ENCODE measurements at places on chromosomes 11 and 22.

DNA sequence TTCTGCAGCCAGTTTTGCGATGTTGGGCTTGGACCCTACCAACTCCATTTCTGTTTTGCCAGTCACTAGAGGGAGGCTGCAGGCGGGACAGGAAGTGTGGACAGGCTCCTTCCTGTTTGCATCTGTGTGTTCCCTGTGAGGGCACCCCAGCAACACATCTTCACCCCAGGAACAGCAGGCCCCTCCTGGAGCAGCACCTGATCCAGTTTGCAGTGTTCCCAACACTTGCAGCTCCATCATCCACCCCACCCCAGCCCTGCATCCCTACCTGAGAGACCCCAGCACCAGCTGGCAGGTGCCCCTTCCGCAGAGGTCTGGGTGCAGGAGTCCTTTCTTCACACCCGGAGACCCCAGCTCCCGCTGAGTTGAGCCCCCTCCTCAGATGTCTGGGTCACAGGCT is 7.4 kb upstream of the VSIG10L2 start:
- no peak for DNase-seq

DNA sequence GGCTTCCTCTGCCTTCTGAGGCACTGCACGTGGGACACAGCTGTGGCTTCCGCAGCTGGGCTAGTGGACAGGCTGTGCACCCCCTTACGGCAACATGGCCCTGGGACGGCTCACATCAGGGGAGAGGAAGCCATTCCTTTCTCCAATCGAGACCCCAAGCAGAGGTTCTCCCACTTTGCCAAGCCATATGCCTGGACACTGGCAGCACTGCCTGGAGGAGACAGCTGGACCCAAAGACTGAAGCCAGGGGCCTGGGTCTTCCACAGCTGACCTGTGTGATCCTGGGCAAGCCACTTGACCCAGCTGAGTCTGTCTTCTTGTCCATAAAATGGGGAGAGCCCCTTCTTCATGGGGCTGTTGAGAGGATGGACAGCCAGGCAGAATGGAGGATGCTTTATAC is 65.4 kb downstream of the SHISAL1 start:
- DNase-seq = no peak

DNA sequence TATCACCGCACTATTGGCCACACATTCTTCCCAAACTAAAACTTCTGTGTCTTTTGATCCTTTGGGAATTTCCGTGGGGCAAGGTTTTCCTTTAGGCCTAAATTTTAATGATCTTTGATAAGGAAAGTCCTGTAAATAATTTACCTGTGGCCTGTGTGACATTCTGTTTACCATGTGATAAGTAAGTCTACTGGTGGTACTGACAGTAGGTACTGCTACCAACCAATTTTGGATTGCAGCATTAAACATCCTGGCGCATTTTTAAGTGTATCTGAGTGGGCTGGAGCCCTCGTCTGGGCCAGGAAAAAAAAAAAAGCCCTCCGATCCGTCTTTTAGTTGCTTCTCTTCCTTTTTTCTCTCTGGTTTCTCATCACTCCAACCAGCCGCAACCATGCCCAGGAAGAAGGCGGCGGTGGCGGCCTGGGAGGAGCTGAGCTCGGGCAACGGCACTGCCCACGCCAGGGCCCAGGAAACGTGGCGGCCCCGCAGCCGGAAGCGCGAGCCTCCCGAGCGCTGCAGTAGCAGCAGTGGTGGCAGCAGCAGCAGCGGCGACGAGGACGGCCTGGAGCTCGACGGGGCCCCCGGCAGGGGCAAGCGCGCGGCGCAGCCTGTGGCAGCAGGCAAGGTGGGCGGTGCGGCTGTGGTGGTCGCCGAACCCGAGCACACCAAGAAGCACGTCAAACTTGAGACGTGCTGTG is 33.6 kb downstream of the ASRGL1 start:
- no peak for DNase-seq

- DNase-seq = no peak
These were observed 7.4 kb upstream of the CXCR5 start for GRCh38 chr11:118876286-118876685.

GRCh38 chr11:79331203-79331901 is 109.5 kb downstream of the TENM4 start:
- DNase-seq = no peak

GRCh38 chr11:8789864-8790263 is 107.3 kb downstream of the RPL27A start:
- no peak for DNase-seq

DNA sequence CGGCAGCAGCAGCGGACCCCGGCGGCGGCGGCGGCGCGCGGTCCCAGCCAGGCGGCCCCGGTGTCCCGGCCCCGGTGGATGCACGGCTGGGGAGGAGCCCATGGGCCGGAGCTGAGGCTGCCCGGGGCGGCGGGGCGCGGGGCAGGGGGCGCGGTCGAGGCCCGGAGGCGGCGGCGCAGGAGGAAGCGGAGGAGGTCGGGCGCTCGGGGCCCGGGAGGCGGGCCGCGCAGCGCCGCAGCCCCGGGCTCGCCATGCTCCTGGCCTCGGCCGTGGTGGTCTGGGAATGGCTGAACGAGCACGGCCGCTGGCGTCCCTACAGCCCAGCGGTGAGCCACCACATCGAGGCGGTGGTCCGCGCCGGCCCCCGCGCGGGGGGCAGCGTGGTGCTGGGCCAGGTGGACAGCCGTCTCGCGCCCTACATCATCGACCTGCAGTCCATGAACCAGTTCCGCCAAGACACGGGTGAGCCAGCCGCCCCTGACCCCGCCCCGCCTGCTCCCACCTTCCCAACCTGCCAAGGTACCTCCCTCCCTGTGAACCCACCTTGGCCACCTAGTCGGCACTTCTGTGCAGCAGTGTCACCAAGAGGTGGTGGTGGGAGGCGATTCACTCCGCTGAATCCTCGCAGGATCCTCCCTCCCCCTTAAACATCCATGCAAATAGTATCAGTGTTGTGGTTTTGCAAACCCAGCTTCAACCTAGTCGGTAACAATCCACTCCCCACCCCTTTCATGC is 580 bp downstream of the DTX4 start:
- DNase-seq = no peak

DNA sequence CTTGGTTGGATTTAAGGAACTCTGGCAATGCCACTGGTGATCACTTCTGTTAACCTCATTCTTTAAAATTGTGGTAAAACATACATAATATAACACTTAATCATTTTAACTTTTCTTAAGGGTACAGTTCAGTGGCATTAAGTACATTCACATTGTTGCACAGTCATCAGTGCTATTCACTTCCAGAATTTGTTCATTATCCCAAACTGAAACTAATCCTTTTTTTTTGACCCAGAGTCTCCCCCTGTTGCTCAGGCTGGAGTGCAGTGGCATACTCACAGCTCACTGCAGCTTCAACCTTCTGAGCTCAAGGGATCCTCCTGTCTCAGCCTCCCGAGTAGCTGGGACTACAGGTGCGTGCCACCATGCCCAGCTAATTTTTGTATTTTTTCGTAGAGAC is 10.6 kb downstream of the ELF5 start:
- DNase-seq = no peak

GRCh38 chr22:30763815-30764673 is 69.4 kb downstream of the OSBP2 start:
- peak; percentile 81 for DNase-seq

- no peak for DNase-seq
These were observed 56.0 kb downstream of the JAM3 start for GRCh38 chr11:134124660-134125451.

- no peak for DNase-seq
These were observed 1.7 kb upstream of the BID start for GRCh38 chr22:17775781-17776465.

- no peak for DNase-seq
These were observed 83.5 kb downstream of the C22orf31 start for GRCh38 chr22:28978158-28978557.

- DNase-seq = no peak
These were observed 150.2 kb upstream of the POU2AF2 start for GRCh38 chr11:111095327-111095726.

- DNase-seq = no peak
These were observed 26.7 kb downstream of the INTS4 start for GRCh38 chr11:77967753-77968152.

GRCh38 chr11:9774591-9775397 is 110.9 kb downstream of the SWAP70 start:
- DNase-seq = no peak

DNA sequence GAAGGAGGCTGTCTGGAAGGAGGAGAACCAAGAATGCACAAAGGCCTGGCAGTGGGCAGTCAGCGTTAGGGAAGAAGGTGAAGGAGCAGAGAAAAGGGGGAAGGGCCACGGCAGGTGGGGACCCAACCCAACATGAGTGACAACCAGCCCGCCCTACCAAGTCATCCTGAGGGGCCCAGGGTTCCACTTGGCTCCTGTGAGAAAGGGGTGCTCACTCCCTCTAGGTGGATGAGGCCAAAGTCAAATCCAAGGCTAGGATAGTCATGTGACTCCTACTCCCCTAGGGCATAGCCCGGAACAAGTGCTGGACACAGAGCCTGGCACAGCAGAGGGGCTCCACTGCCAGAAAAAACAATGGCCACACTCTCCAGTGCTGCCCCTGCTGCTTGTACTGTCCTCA is 2.2 kb upstream of the DGCR2 start:
- no peak for DNase-seq

DNA sequence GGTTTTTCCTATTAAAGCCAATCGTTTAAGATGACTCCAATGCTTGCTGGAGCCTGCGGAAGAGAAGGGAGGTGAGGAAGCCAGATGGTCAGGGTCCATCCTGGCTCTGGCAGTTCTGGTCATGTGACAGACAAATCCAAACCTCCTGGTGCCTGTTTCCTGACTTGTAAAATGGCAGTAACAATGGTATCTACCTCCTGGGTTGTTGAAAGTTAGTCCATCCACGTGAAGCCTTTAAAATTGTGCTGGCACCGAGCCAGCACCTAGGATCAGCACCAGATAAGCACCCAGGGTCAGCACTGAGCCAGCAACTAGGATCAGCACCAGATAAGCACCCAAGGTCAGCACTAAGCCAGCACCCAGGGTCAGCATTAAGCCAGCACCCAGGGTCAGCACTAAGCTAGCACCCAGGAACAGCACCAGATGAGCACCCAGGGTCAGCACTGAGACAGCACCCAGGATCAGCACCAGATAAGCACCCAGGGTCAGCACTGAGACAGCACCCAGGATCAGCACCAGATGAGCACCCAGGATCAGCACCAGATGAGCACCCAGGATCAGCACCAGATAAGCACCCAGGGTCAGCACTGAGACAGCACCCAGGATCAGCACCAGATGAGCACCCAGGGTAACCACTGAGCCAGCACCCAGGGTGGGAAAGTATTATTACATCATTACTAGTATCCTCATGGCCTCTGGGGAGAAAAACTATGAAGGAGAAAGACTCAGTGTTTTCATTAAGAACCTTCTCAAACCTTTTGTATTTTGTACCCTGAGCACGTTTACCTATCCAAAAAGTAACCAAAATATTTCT is 17.2 kb downstream of the KIAA0930 start:
- no peak for DNase-seq

DNA sequence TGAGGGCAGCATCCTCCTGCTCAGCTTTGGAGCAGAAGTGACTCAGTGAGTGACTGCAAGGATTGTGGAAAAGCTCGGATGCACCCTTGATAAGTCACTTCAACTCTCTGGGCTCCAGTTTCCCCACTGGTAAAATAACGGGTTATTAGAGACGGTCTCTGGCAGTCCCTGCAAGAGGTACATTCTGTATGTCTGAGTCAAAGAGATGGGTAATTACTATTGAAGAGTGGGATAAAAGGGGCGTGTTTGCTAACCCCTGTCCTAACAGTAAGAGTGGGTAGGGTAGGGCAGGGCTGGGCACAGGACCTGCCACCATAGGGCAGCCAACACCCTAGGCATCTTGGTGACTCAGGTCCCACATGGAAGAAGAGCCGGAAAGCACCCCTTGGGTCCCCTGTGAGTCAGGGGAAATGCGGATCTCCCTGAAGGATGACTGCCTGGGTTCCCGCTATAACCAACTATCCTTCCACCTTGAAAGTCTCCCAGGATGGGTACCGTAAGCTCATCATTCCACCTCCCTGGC is 7.3 kb upstream of the AHNAK start:
- DNase-seq = no peak

- no peak for DNase-seq
These were observed 134.9 kb downstream of the DBX1 start for GRCh38 chr11:20025332-20025840.

- DNase-seq = peak; percentile 76
These were observed 85.0 kb upstream of the RCN1 start for GRCh38 chr11:32005786-32006416.

GRCh38 chr11:134126217-134126822 is 57.4 kb downstream of the JAM3 start:
- no peak for DNase-seq

DNA sequence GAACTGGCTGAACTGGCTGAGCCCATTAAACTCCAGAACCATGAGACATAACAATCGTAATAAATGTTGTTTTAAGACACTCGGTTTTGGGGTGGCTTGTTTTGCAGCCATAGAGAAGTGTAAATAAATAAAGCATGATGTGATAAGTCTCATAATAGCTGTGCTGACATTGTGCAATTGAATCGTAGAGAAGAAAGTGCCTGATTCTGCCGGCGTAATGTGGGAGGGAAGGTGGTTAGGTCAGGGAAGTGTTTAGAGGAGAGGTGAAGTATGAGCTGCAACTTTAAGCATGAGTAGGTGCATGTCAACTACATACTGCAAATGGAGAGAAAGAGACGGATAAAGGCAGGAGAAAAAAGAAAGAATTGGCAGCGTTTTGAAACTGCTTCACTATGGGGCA is 217.1 kb downstream of the BLID start:
- no peak for DNase-seq

- no peak for DNase-seq
These were observed 565.5 kb downstream of the BRD1 start for GRCh38 chr22:49262167-49262566.

Measured in NCI-H446 (cell line).